Breast epithelium (tissue), 4 donors: ENCODE measurements at places on chromosomes 4 and X. TPM values are rescaled to one million over a fixed set of nuclear protein-coding genes. Genes with fewer than 3 reads are reported as not detected.

- DNase-seq, result no peak
These were observed 789 bp downstream of the ARHGAP10 start for GRCh38 chr4:147732518-147733235.

- DNase-seq, result no peak
These were observed 792 bp downstream of the PPID start for GRCh38 chr4:158722291-158722916.

ZNF157 gene
- 0.33 TPM for total RNA-seq

DNA sequence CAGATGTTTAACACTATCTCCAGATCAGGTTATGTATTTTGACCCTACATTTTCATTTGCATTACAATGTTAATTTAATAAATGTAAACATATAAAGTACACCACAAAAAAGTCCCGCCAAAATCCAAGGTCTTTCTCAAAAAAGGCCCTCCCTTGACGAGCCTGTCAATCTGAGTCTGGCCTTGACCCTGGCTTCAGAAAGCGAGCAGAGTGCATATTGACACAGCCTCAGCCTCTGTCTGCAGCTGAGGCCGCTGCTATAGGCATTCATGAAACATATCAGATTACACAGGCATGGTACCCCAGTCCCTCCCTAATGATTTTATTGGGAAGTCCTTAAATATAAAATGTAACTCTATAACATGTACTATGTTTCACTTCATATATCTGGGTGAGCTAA is 6.2 kb downstream of the MBNL3 start:
- no peak for DNase-seq

DNA sequence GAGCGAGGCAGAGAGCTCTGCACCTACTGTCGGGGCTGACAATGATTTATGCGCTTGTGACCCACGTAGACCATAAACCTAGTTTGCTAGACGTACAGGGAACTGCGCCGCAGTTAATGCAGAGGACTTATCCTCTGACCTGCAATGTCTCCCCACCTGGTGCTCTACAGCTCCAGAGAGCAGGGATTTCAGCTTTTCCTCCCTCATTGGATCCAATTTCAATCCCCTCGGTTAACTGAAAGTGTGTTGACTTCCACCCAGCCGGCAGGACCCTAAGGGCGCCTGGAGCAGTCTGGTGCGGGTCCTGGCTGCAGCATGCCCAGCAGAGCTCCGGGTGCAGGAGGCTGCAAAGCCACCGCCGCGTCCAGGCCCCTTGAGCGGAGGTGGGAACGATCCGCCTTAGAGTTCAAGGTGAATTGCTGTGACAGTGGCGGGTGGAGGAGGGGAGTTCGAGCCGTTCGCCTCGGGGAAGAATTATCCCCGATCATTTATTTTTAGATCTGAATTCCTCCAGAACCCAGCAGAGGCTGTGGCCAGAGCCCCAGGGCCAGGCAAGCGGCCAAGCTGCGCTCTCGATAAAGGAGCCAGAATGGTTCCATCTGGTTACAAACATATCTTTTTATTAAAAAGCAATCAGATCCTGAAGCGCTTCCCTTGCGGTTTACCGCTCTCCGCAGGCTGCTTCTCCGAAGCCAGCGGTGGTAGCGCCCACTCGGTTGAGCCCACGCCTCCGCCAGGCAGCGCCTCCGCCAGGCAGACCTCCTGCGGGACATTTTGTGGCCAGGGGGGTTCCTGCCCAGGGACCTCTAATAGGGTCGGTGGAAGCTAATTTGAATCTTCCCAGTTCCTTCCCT is 66.0 kb downstream of the FBXO8 start:
- no peak for DNase-seq

- no peak for DNase-seq
These were observed 741.3 kb downstream of the PCDH7 start for GRCh38 chr4:31461421-31461820.

- no peak for DNase-seq
These were observed 34.9 kb downstream of the GYG2 start for GRCh38 chrX:2863646-2864045.

GRCh38 chr4:64814616-64815015 is 405.4 kb upstream of the TECRL start:
- no peak for DNase-seq

DNA sequence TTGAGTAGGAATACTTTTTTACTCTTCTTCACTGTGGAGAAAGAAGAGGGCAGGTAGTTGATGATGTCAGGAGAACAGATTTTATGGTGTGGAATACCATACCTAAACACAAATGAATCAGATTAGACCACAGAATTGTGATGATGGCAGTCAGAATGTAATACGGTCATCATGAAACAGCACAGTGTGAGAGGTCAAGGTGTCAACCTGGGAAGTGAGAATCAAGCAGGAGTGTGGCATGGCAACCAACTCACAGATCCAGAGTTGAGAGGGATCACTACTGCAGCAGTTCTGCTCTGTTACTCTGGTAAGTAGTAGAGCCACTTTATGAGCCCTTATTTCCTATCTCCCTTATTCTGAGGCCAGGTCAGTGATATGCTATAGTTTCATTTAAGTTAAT is 27.7 kb downstream of the METTL14 start:
- no peak for DNase-seq

DNA sequence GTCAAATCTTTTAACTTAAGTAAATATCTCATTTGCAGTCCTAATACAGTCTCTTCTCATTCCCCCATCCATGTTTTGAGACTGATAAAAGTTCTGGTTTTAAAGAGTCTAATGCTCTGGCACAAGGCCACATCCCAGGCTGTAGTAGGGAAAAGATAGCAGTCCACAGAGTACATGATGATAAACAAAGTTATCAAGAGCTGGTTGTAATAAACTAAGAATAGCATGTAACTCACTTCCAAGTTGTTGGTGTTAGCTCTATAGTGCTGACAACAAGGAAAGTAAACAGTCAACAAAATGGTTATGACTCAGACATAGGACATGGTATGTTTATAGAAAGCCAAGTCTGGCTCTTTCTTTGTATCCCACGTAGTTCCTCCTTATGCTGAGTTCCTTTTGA is 21.8 kb upstream of the AREG start:
- DNase-seq, result no peak

DNA sequence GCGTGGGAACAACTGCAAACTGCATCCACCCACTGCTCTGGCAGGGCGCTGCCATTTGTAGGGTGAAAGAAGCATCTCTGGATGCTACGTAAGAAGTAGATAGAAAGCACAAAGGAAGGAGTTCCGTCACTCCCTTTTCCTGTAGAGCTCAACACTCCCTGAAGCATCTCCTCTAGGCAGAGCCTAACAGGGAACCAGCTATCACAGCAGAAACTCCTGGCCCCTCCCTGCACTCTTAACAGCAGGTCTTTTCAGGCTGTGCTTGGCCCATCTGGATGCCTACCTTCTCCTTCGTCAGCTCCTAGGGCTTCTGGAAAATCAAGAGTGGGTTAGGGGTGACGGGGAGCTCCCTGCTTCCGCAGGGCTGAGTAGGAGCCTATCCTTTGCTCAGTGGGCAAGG is 112.9 kb upstream of the TLL1 start:
- DNase-seq, result no peak

CD99 gene
- total RNA-seq, result 96.3 TPM

GRCh38 chr4:69910016-69910782 is 20.7 kb upstream of the CSN1S1 start:
- no peak for DNase-seq

DNA sequence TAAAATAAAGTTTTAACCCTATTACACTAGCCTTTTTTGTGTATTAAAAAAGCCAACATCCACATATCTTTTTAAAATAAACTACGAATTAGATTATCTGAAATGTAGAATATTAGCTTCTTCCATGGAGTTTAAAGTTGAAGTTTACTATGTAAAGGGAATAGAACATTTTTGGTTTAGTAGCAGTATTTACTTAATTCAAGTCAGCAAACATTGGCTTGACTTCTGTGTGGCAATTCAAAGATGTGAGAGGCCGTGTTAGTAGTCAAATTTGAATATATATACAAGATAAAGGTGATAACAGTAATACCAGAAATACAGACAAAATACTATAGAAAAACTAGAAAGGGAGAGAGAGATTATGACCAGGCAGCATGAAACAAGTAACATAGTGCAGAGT is 115.1 kb upstream of the IL13RA1 start:
- DNase-seq, result no peak

DNA sequence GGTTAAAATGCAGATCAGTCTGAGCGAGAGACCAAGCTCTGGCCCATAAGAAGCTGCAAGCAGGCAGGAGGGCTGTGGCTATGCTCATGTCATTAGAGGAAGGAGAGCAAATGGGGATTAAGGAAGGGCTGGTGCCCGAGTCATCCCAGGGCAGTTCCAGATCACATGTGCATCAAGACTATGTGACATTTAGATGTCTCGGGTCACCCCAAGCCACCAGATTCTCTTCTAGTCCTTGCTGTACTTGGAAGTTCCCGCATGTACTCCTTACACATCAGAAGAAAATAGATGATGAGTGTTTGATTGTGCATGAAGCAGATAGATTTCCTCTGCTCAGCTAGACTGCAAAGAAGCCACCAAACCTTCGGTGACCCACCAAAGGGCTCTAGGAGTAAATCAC is 42.1 kb upstream of the KLHL34 start:
- no peak for DNase-seq

DNA sequence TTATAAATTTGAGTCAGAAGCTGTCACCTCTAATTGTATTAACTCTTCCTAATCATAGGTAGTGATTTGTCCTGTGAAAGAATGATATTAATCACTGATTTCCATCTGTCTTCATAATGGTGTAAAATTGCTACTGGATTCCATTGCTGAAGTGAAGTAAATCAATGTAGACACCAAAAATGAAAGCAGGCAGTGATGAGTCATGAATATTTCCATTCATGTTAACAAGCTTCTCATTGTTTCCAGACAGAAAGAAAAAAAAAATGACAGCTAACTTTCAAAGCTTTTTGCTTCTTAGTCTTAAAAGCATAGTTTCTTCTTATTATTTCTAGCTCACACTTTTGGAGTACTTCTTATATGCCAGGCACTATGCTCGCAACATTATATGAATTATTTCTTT is 21.5 kb downstream of the FAM114A1 start:
- no peak for DNase-seq

DNA sequence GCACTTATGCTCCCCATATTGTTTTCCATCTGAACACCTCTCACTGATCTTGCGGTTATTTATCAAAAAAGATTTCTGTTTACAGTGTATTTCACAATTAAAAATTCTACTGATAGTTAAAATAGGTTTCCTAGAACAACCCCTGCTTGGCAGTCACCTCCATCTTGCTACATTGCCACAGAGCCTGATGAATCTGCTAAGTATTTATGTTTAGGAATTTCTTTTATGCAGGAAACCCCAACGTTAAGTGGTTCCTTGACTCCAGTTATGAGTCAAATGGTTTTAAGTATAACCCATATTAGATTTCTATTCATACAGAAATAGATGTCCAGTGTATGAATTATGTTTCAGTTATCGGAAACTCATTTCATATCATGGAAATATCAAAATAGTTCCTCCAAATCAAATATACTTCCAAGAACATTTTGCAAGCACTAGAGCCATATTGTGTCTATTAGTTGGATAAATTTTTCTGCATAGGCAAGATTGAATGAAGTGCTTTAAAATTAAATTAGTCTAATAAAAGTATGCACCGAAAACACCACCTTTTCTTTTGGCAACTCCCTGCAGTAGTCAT is 20.6 kb downstream of the GALNT7 start:
- no peak for DNase-seq

GRCh38 chrX:54928876-54929275 is 8.3 kb downstream of the TRO start:
- no peak for DNase-seq

GRCh38 chr4:28948501-28948900 is 1771.7 kb upstream of the PCDH7 start:
- DNase-seq, result no peak

GRCh38 chr4:15906020-15906443 is 32.5 kb downstream of the FGFBP1 start:
- peak; percentile 30 for DNase-seq

- no peak for DNase-seq
These were observed 107.8 kb downstream of the IQCM start for GRCh38 chr4:149707862-149708261.

DNA sequence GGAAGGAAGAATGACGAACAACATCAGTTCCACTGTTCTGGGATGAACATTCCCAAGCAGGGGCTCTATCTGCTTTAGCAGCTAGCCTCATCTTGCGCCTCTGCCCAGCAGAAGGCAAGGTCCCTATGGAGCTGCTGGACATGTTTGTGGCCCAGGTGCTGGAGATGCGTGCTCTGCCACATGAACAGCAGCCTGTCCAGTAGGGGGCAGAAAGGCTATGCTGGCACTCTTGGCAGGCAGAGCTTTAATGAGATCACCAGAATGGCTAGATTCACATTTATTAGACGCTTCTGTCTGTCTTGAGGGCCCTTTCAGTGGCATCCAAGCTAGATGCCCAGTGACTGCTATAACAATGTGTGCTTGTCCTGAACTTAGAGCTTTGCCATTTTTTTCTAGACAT is 1826.0 kb downstream of the STIM2 start:
- DNase-seq, result no peak

FATE1 gene
- not detected for total RNA-seq

DNA sequence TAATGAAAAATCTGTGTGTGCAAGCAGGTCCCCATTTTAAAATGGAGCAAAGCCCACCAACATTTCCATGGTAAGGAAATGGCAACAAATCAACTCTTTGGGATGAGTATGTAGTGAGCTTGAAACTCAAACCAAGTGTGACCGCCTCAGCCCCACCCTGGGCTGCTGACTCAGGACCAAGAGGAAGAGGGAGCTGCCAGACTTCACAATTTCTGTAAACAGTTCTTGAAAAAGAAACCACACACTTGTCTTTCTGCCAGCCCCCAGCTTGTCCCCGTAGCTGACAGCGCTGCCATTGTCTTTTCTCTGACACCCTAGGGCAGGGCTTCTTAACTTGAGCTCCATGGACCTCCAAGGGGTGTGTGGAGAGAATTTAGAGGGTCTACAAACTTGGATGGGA is 10.3 kb downstream of the RTL5 start:
- no peak for DNase-seq

GRCh38 chr4:59553063-59553720 is 1646.9 kb upstream of the ADGRL3 start:
- DNase-seq, result no peak

INPP4B gene
- 113 TPM for total RNA-seq

DNA sequence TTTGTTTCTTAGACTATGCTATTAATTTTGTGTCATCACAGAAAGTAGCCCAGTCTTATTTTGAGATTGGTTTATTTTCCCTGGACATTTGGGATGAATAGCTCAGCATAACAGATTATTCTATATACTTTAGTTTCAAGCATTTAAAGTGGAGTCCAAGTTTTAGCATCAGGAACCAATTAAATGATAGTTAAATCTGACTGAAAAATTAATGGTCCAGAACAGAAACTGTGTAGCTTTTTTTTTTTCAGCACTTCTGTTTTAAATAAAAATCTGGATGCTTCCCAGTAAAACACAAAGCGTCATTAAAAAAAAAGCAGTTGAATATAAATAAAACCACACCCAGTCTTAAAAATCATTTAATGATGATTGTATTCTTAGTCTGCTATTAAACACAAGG is 59.4 kb upstream of the PITX2 start:
- DNase-seq, result no peak

KDM5C gene
- total RNA-seq, result 63.5 TPM

NDNF gene
- 5.1 TPM for total RNA-seq

COX7B2 gene
- not detected for total RNA-seq

GRCh38 chr4:37977471-37978247 is 17.5 kb downstream of the PTTG2 start:
- peak; percentile 59 for DNase-seq

- DNase-seq, result no peak
These were observed 63.5 kb upstream of the PLAC8 start for GRCh38 chr4:83178029-83178428.

SRPK3 gene
- total RNA-seq, result 1.5 TPM
